ENCODE measurements at places on chromosomes 2 and 18.

DNA sequence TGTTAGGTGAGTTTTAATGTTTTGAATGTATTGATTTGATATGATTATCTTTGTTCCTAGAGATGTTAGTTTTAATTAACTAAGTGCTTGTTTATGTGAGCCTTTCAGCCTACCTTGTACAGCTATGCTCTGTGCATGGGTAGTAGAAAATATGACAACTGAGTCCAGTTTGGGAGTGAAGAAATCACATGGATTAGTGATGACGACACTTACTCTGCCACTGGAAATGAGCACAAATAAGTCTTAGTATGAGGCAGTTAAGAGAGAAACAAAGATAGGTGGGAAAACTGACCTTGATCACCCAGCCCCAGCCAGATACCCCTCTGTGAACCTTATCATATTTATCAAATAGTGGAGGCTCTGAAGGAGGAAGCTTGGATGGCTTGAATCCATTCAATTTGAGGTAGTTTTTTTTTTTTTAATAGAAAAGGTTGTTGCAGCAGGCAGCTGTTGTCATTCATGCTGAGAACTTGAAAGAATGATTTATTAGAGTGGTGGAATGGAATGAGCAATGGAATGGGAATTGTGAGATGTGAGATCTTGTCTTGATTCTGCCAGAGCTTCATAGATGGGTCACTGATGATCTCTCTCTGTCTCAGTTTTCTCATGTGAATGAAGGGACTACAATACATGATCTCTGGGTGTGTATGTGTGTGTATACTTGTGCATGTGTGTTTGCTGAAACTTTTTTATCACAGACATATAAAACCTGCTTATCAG is 96.4 kb downstream of the MAP3K20 start:
- no peak for DNase-seq

DNA sequence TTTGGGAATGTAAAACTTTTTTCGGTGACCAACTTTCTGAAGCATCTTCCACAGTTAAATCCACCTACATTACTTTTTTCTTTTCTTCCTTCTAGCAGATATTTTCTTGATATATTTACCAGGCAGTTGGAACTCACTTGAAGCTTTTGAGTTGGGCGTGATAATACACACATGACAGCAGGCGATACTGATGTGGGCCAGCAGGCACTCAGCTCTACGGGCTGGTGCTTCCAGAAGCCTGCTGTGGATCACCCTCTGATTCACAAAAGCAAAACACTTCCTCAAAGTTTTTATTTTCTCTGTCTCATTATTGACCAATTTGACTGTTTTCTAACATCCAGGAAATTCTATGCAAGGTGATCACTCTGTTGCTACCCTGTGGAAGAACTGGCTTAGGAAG is 22.9 kb downstream of the GRHL1 start:
- no peak for DNase-seq

DNA sequence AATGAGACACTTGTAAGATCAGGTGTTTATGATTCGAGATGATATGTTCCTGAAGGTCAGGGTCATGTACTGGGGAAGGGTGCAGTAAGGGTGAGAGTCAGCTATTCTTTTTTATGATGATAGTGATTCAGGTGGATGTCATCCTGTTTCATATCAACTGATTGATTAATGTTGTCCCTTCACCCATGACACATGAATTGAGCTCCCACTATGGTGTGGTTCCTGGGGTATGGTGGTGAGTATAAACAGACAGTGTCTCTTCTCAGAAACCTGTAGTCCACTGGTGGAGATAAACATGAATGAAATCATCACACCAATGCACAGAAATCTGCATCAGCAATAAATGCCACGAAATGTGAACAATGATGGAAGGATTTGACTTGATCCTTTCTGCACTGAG is 37.4 kb upstream of the PAX8 start:
- no peak for DNase-seq

- DNase-seq: no peak
Measured at GRCh38 chr18:48229552-48229981, 179.6 kb downstream of the ZBTB7C start.

- DNase-seq: no peak
Measured at GRCh38 chr2:28557389-28558131, 61.7 kb downstream of the PLB1 start.

- DNase-seq: no peak
Measured at GRCh38 chr2:58156780-58157179, 84.3 kb downstream of the FANCL start.

- no peak for DNase-seq
Measured at GRCh38 chr2:110105608-110106467, 9.8 kb downstream of the MALL start.

DNA sequence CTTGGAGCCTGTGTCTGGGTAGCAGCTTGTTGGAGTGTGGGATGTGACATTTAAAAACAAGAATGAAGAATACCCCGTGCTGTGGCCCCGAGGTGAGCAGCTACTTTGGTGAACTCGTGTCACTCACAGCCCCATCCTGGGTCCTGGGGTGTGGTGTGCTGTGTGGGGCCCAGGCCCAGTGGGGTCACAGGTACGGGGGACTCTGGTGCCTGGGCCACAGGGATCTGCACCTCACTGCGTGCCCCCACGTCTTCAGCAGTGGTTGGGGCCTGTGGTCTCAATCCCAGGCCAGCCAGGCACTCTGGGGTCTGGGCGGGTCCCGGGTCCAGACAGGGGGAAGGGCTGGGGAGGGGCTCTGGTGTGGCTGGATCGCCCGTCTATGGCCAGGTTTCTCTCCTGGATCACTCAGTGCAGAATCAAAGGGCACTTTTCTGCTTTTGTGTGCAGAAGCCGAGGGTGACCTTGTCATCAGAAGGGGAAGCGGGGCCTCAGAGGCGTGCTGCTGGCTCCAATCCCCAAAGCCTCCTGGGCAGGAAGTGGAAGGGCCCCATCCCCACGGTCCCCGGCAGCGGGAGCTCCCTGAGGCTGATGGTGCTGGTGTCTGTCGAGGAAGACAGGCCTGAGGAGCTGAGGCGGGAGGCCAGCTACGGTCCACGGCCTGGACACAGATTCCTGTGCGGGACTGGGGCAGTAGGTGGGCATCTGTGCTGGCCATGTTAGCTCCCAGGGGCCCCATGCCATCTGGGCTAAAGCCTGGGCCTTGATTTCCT is 1.4 kb downstream of the GPR35 start:
- DNase-seq: no peak

DNA sequence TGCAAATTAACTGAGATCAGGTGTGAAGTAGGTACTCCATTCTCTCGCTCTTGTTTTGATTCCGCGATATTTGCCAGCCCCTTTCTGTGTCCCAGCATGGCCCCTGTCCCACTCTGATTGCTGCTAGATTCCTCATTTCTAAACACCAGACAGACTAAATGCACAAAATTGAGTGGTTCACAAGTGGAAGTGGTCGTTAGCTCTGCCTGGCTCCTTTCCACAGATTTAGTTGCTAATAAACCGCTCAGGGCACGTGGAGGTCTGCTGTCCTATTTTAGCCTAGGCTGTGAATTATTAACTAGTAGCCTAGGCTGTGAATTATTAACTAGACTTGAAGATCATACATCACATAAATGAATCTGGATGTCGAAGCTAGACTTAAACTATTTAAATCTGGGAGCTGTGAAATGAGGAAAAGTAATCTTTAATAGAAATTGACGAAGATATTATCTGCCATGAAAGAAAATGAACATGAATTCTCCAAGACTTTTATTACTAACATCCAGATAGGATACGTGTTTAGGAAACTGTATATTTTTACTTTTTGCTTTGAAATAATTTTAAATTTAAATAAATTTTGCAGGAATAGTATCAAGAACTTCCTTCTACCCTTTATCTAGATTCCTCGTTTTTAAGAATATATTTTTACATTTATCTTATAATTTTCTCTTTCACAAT is 3.7 kb downstream of the IL1RL2 start:
- no peak for DNase-seq

DNA sequence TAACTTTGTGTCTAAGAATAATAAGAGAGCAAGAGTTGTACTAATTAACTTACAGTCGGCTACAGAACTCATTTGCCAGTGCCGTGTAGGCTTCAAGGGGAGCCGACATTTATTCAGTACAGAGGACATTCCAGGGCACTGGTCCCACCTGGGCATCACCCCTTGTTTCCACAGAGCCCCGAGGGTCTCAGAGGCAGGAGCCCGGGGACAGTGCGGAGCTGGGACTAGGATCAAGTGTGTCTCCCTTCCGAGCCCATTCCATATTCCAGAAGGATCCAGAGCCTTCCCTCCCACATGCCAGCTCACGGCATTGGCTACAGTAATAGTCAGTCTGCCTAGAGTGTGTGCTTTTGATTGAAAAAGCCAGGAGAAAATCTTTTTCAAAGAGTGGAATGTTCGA is 71.5 kb upstream of the CTDP1 start:
- no peak for DNase-seq

DNA sequence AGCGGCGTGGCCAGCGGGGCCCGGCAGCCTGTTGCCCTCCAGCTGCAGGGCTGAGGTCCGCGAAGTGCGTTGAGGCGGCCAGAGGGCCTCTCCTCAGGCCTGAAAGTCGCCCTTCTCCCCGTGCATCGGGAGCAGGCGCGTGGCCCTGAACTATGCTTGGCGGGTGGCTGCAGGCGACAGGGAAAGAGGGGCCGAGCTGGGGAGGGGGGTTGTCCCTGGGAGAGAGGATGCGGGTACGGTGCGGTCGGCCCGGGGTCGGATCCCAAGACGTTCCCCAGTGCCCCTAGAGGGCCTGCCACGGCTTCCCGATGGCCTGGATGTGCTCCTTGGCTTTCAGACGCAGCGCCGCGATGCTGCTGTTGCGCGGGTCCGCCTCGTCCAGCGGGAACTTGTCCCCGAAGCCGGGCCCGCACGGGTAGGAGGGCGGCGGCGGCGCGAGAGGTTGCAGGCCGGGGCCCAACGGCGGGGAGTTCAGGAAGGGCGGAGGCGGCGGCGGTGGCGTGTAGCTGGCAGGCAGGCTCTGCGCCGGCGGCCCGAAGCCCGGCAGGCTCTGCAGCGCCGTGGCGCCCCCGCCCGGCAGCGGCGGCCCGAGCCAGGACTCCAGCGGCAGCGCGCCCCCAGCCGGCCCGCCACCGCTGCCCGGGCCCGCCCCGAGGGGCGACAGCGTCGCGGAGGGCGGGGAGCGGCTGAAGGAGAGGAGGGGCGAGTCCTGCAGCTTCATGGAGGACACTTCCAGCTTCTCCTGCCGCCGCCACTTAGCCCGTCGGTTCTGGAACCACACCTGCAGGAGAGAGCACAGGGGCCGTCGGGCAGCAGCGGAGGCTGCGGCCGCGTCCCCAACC is 4.3 kb downstream of the RAX start:
- DNase-seq: no peak

DNA sequence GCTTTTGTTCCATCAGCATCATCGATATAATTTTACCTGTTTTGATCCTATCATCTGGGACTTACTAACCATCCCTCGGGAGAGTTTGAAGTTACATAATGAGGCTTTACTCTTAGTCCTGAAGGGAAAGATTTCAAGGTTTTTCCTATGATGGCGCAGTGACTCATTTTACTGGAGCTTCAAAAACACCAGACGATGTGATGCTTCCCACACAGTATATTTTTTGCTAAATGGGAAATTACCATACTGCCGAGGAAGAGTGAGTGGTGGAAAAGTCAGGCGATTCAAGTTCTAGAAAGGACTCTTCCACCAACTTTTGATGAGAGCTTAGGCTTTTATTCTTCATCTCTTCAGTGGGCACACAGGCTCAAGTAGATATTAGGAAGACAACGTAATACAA is 44.6 kb upstream of the GCG start:
- no peak for DNase-seq

DNA sequence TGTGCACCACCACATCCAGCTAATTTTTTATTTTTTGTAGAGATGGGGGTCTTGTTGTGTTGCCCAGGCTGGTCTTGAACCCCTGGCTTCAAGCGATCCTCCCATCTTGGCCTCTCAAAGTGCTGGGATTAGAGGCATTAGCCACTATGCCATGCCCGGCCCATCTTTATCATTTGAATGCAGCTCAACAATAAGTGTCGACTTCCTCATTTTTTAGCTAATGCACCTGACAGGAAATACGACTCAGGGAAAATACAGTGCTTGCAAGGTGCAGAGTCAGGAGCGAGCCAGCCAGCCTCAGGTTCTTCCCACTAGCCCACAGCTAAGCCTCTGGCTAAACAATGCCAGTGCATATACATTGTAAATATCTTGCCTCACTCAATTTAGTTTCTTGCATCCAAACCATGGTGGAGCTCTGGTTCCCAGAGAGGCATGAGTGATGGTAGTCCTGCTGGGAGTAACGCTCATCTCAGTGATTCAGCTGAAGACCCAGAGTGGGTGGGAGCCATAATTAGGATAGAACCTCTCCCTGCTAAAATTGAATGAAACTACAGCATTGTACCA is 135.0 kb downstream of the TGIF1 start:
- DNase-seq: no peak

DNA sequence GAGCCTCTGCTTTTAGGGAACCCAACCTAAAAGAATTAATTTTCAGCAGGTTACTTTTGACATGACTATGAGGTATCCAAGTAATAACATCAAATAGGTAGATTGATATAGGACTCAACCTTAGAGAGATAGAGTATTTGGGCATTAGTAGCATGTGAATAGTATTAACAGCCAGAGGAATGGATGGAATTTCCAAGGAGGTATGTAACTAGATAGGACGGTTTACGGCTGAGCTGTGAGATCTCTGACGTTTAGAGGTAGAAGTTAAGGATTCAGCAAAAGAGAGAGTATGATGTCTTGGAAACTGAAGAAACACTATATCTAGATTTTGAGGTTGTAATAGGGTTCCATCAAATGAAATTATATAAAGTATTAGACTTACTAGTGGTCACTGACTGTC is 70.3 kb downstream of the HNMT start:
- no peak for DNase-seq

- no peak for DNase-seq
Measured at GRCh38 chr2:10519394-10519740, 71.2 kb upstream of the ODC1 start.

- DNase-seq: peak; percentile 30
Measured at GRCh38 chr18:54392543-54393023, 34.9 kb downstream of the C18orf54 start.

GRCh38 chr18:62880673-62881364 is 165.5 kb downstream of the PHLPP1 start:
- no peak for DNase-seq

DNA sequence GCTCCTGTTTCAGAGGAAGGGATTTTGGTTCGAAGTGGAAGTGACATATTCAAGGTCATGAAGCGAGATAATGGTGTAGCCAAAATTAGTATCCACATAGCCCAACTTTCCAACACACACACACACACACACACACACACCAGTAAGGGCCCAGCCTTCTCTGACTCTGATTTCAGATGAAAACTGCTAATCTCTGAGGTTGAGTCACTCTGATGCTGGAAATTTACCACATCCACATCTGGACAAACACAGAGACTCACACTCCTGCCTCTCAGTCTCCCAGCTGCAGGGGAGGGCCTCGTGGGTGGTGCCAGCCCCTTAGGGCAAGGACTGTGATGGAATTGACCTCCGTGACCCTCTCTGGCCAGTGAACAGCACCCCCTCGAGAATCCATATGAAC is 29.0 kb upstream of the SLC35F6 start:
- DNase-seq: no peak

GRCh38 chr2:109378682-109379081 is 235.1 kb downstream of the SEPTIN10 start:
- no peak for DNase-seq
